ENCODE measurements at places on chromosomes 3 and 15. TPM values are rescaled to one million over a fixed set of nuclear protein-coding genes. Genes with fewer than 3 reads are reported as not detected.

The TGM5 gene
- 0.15 TPM for total RNA-seq

The C3orf80 gene
- total RNA-seq = 3.3 TPM

The LYZL4 gene
- not detected for total RNA-seq

The CHRD gene
- 16.7 TPM for total RNA-seq

The NR2E3 gene
- total RNA-seq = 0.80 TPM

The CATSPER2 gene
- total RNA-seq = 1.8 TPM

The CLDN18 gene
- 114 TPM for total RNA-seq

The NPAP1 gene
- total RNA-seq = not detected

The MESP2 gene
- total RNA-seq = not detected

The FBXL2 gene
- total RNA-seq = 28.7 TPM

The RLBP1 gene
- total RNA-seq = not detected

The KAT2B gene
- total RNA-seq = 22.5 TPM

The UROC1 gene
- total RNA-seq = 0.09 TPM

The CD80 gene
- total RNA-seq = 4.8 TPM

The TMEM45A gene
- 37.6 TPM for total RNA-seq

The EAF2 gene
- 7.8 TPM for total RNA-seq

- DNase-seq = no peak
These were observed 377.0 kb downstream of the FEZF2 start for GRCh38 chr3:61996366-61996765.

DNA sequence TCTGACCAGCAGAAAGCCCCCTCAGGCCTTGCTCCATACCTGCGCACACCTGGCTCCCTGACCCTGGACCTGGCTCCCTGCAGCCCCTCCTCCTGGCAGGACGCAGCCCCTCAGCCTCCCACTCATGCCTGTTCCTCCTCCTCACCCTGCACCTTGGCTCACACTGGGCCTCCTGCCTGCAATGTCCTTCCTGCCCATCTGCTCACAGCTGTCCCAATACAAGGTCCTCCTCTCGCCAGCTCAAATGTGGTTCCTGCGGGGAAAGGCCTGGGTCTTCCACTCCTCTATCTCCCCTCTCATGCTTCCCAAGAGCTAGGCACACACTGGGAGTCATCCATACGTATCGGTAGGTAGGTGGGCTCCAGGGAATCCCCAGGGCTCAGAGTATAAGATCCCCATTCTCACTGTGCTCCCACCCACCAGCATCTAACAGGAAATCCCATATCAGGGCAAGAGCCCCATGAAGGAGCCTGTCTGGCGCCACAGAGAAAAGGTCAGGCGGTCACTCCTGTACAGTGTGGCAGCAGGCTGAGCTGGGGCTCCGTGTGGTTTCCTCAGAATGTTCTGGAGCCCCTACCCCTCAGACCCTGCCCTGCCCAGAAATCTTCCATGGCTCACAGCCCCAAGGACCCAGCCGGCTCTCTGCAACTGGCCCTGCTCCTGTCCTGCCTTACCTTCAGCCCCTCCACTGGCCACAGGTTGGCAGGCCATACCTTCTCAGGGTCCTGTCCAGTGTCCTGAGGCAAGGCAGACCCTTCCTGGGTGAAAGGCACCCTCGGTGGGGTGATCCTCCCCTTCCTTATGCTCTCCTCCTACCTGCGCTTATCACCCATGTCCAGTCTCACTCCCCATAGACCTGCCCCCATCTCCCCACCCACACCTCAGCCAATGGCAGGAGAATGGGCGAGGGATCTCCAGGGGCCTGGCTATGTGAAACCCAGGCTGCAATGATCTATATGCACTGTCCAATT is 10.9 kb downstream of the PLCD1 start:
- DNase-seq = no peak

- DNase-seq = no peak
These were observed 44.3 kb upstream of the B3GNT5 start for GRCh38 chr3:183208800-183209199.

DNA sequence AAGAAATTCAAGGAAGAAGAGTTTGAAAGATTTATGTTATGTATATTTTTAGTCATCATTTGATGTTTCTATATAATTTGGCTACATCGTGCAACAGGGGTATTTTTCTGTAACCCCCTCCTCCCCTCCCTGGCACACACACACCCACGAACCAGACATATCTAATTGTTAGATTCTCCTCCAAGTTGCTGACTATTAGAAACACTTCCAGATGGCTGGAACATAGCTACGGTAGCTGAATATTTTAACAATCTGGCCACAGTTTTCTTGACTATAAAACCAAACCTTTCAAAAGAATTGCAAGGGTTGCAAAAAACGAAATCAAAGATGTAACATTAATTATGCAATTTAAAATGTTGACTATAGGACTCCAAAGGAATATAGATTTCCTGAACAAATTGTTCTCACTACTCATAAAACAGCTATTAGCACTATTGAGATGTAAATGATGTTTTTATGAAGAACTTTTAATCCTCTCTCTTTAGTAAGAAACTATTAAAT is 154.4 kb downstream of the CHL1 start:
- DNase-seq = no peak

DNA sequence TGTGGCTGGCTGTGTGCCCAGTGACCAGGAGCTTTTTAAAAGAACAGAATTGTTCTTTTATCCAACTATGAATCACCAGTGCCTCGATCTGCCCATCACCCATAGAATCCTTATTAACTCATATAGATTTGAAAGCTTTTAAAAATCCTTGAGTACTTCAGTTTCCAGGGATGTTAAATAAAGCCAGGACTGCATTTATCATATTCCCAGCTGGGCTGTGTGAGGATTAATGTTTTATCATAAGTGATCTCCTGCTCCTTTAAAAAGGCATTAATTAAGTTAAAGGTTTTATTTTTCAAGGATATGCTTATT is 234.0 kb downstream of the MYRIP start:
- no peak for DNase-seq

DNA sequence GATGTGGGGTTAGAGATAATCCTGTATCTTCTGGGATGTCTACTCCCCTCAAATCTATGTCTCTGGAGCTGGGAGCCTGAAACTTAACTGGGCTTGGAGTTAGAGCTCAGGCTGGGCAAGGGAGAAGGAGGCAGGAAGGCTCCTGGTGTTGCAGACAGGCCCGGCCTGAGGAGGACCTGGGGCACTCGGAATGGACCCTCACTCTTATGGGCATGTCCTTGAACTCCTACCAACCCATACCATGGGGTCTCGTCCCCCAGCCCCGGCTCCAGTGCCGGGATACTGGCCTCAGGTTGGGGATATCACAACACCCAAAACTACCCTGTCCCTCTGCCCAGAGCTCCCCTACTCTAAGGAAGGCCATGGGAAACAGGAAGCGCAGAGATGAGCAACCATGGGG is 45.2 kb downstream of the SCN5A start:
- DNase-seq = no peak

GRCh38 chr15:74050127-74050526 is 32.2 kb downstream of the GOLGA6A start:
- DNase-seq = no peak

DNA sequence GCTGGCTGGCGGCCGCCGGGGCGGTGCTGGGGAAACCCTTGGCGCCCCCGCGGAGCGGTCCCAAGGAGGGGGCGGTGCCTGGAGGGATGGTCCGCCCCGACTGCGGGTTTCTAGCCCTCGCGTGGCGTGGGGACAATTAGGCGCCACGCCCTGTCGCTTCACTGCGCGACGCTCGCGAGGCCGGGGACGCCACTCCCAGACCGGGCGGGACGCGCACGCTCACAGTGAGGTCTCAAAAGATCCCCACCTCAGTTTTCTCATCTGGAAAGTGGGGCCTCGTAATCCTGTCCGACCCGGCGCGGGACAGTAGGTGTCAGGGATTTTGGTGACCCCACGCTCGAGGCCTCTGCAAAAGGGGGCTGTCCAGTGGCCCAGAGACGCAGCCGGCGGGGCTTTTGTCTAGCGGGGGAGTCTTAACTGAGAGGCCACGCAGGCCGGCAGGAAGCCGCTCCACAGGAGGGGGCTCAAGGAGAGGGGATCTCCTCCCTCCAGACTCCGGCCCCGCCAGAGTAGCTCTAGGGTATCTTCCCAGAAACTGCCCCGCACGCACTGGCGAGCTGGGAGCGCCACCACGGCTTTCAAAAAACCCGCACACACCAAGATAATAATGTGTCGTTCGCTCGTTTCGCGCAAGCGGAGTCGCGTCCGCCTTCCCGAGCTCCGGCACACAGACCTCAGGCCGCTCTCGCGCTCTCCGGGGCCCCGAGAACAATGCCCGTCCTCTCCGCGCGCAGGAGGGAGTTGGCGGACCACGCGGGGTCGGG is 710 bp upstream of the CLK3 start:
- DNase-seq = peak; percentile 92

- no peak for DNase-seq
These were observed 729.2 kb downstream of the ROBO1 start for GRCh38 chr3:79038636-79039035.

DNA sequence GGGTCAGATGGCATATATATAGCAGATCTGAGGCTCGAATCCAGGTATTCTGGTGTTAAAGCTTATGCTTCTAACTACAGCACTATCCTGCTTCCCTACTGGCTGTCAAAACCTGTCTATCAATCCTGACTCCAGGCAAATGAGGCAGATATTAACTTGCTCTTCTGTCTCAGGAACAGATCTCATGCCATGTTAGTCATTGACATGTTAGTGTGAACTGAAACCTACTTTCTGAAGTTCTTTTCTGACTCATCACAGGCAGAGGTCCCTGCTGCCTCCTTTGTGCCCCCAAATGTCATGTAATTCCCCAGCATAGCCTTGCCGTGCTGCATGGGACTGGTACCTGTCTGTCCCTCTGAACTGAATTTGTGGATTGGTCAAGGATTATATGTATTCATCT is 125.0 kb upstream of the SMAD3 start:
- DNase-seq = no peak

GRCh38 chr15:27468151-27468591 is 497.2 kb downstream of the GABRG3 start:
- DNase-seq = no peak

GRCh38 chr3:43405888-43406642 is 119.7 kb downstream of the SNRK start:
- DNase-seq = peak; percentile 34

- no peak for DNase-seq
These were observed 333.4 kb downstream of the RAP2B start for GRCh38 chr3:153495422-153495821.

DNA sequence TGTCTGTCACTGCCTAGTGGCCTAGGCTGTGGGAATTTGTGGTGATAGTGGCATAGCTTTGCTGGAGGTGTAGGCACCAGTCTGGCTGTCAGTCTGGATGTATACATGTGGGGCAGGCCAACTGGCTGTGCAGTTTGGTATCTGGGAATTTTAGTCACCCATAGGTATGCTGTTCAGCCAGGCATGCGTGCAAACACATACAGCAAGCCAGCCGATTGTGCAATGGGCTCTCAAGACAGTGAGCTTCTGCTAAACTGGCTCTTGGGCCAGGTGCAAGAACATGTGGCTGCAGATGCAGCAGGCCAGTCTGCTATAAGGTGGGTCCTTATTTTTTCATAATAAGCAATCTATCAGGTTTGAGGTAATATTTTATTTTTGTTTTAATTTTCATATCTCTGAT is 87.1 kb upstream of the PLSCR5 start:
- DNase-seq = no peak

GRCh38 chr3:84042399-84043106 is 916.2 kb upstream of the CADM2 start:
- no peak for DNase-seq

- DNase-seq = peak; percentile 33
These were observed 161.0 kb upstream of the CGNL1 start for GRCh38 chr15:57215326-57215725.

DNA sequence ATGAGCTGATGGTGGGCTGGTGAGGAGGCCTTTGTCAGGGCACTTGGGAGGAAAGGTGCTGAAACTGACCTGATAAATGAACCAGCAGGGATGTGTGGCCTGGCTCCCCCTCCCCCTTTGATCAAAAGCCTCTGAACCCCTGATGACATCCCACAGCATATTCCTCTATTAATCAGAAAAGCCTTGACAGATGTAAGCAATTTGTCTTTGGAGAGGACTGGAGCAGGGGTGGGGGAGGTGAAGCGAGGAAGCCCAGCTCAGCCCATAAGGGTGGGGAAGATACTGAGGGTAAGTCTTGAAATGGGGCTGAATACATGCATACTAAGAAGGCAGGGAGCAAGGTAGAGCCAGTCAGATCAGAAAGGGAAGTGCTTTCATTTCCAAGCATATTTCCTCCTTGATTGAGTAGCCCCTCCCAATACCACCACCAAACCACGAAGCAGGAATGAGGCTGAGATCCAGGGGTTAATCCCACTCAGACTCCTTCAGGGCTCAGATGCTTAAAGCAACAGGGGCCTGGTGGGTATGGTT is 34.7 kb upstream of the MRPS22 start:
- no peak for DNase-seq

GRCh38 chr3:124969963-124970722 is 35.6 kb upstream of the MUC13 start:
- DNase-seq = no peak

GRCh38 chr15:57159767-57160166 is 216.5 kb upstream of the CGNL1 start:
- DNase-seq = no peak

DNA sequence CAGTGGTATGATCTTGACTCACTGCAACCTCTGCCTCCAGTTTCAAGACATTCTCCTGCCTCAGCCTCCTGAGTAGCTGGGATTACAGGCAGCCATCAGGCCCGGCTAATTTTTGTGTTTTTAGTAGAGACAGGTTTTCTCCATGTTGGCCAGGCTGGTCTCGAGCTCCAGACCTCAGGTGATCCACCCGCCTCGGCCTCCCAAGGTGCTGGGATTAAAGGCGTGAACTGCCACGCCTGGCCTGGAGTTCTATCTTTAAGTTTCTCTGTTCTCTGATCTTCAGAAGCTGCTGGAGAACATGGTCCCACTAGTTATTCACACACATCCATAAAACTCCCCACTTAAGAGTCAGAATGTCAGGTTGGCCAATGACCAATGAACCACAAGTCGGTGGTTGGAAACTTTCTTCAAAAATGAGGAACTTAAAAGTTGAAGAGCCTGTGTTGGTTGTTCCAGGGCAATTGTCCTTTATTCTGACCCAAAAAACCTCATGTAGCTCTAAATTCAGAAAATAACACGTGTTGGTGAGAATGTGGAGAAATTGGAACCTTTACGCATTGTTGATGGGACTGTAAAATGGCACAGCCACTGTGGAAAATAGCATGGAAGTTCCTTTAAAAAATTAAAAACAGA is 55.9 kb upstream of the PIK3CB start:
- no peak for DNase-seq

- DNase-seq = peak; percentile 36
These were observed 883 bp downstream of the MAGEF1 start for GRCh38 chr3:184710870-184711492.

- DNase-seq = peak; percentile 89
These were observed 7.3 kb upstream of the ZBTB38 start for GRCh38 chr3:141360888-141361598.

- DNase-seq = no peak
These were observed 261.3 kb upstream of the NECTIN3 start for GRCh38 chr3:110810356-110810755.

- DNase-seq = no peak
These were observed 230.2 kb downstream of the CPNE4 start for GRCh38 chr3:131804565-131805133.

GRCh38 chr3:116166121-116166520 is 279.2 kb downstream of the LSAMP start:
- DNase-seq = no peak

- DNase-seq = peak; percentile 39
These were observed 102.9 kb upstream of the ARHGEF3 start for GRCh38 chr3:56904552-56905215.

- no peak for DNase-seq
These were observed 52.7 kb upstream of the MAP4 start for GRCh38 chr3:48068886-48069285.

Measured in lung (tissue), 17 donors.